Endothelial cell (in vitro differentiated cells): ENCODE measurements at places on chromosomes 4 and X. TPM values are rescaled to one million over a fixed set of nuclear protein-coding genes. Genes with fewer than 3 reads are reported as not detected.

Gene POU3F4
- not detected for total RNA-seq

- DNase-seq, result no peak
These were observed 24.3 kb downstream of the GRSF1 start for GRCh38 chr4:70815370-70815769.

Gene ZNF157
- 0.67 TPM for total RNA-seq

Gene CFP
- 27.5 TPM for total RNA-seq

GRCh38 chr4:66045913-66046312, 375.6 kb upstream of the EPHA5 start:
- DNase-seq, result no peak

Gene DMRTC1
- total RNA-seq, result 0.38 TPM

GRCh38 chr4:56857601-56858309, 36.3 kb upstream of the SPINK2 start:
- no peak for DNase-seq

- DNase-seq, result no peak
These were observed 667.2 kb downstream of the GRID2 start for GRCh38 chr4:92970996-92971395.

DNA sequence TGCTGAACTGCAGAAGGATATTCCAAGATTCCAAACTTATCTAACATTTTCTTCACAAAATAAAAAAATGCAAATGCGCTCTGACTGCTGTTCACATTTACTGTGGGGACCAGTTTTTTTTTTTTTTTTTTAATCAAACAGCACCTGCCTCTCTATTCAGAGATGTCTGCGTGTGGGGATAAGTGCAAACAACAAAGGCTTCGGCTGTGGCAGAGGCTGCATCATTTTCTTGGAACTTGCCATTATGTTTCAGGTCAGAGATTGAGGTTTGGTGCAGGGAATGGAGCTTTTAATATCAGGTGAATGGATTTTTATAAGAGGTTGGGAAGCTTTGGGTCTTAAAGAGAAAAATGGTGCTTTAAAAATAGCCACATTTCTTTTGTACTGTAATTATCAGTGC, 78.2 kb upstream of the TET2 start:
- no peak for DNase-seq

Gene FABP2
- not detected for total RNA-seq

Gene SHROOM3
- total RNA-seq, result 7.9 TPM

Gene ADAM29
- total RNA-seq, result not detected

- DNase-seq, result no peak
These were observed 1311.6 kb downstream of the RAPGEF2 start for GRCh38 chr4:160414496-160414895.

DNA sequence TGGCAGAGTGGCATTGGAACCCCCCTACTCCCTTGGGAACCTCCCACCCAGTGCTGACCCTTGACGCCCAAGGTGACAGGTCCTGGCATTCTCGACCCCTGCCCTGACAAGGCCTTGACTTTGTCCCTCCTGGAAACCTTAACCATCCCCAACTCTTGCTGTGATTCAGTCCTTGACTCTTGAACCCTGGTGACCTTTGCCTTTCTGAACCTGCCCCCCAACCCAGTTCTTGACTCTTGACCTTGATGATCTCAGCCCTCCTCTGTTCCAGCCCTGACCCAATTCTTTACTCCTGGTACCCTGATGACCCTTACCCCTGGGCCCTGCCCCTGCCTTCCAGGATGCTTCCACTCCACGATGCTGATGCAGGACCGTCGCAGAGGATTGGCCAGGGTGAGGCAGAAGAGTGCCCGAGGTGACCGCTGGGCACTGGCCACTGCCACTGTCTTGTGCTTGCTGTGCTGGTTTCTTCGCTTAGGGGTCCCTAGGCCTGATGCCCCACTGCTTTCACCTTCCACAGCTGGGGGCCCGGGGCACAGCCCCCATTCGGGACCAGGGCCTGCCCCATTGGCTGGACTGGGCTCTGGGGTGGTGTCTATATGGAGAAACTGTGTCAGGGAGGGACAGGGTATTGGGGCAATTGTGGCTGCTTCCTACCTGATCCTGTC, 1.7 kb downstream of the CACNA1F start:
- no peak for DNase-seq

DNA sequence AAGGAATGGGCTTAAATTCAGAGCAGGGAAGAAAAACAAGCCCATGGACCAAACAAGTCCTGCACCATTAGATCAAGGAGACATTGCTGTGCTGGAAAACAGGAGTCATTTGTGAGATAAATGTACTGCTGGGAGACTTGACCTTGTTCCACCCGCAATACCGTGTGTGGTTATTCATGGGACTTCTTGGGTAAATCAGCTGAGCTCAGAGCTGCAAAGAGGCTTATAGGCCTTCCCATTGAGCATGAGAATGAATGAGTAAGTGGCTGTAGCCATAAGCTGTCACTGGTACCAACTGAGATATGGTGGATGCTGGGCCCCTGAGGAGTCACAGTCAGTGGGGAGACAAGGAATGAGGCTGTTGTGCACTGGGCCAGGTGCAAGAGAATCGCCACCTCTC, 2.3 kb upstream of the CYTL1 start:
- DNase-seq, result no peak

Gene SPANXN4
- total RNA-seq, result not detected

Gene IGSF1
- 1.1 TPM for total RNA-seq

- no peak for DNase-seq
These were observed 191.4 kb downstream of the COL25A1 start for GRCh38 chr4:109111031-109111430.
